ENCODE measurements at places on chromosomes 13 and 19.

GRCh38 chr19:18833849-18834643 lies 2.3 kb downstream of the UPF1 start:
- no peak for DNase-seq

DNA sequence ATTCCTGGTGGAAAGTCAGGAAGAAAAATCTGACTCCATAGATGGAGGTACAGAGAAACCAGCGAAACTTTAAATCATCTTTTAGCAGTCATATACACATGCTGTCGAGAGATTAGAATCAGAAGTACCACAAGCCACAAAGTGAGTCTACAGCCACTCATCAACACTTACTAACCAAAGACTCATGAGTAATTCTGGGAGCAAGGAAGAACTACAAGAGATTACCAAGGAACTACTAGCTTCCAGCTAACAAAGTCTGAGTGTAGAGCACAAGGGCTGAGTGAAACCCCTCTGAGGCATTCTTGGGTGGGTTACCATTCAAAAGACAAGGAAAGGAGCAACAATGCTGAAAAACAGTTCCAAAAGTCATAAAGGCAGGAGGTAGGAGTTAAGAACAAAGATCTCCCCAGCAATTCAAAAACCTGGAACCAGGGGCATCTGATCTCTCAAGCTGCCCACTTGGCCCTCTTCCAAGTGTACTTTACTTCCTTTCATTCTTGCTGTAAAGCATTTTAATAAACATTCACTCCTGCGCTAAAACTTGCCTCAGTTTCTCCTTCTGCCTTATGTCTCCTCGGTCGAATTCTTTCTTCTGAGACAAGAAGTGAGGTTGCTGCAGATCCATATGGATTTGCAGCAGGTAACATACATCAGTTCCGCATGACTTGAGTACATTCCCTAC lies 13.0 kb downstream of the RBM26 start:
- DNase-seq = peak; percentile 81

DNA sequence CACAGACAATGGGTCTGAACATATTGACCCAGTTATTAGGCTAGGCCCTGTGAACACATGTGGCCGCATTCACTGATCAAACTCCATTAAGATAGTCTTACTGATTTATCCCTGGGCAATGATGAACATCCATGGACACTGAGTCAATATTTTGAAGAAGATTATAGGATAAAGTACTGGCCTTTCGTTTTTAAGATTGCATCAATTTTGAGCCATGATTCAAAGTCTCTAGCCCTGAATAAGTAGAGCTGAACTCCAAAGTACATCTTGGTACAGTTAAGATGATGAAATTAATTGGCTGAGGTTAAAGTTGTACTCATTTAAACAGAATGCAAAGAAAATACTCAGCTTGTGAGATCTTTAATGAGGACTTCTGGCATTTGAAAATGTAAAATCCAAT lies 1581.9 kb downstream of the EFNB2 start:
- peak; percentile 24 for DNase-seq

DNA sequence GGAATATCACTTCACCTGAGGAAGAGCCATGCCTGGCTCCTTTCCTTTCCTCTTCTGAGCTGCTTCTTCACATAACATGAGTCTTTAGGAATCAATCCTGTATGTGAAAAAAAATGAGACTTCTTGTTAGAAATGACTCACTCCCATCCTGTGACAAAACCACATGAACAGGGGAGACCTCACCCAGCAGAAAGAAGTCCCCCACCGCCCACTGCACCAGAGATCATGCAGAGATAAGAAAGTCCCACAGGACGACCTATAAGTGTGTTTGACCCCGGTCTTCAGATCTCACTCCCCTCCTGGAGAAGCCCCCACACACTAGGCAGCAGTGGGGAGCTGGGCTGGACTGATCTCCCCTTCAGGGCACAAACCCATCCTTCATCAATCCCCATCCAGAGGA lies 7.8 kb downstream of the ZNF600 start:
- DNase-seq = no peak

DNA sequence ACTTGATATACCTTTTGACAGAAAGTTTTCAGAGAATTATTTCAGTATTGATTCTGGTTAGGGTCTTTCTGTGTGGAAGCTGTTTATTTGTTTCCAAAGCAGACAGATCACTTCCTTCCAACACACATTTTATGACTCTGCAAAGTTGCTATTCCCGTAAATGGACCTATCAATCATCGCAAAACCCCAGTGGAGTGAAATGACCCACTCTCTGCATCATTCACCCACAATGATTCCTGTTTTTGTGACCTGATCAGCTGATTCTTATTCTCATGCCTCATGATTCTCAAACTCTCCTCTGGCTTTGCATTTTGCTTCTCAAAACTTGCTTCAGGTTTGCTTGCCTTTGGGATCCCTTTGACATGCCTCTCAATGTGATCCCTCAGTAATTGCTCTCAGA lies 453.7 kb downstream of the PCDH17 start:
- no peak for DNase-seq

DNA sequence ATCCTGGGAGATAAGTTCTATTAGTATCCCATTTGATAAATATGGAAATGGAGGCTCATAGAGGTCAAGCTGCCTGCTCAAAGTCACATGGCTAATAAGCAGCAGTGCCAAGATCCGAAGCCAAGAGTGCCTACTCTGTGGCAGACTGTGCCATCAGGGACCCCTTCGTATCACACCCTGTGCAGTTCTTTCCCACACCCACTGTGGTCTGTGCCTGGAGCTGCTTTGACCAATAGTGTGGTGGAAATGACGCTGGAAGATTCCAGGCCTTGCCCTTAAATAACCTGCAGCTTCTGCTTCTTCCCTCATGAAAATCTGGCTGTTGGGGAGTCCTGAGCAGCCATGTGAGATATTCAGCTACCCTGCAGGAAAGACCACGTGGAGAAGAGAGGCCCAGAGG lies 10.1 kb downstream of the OPA3 start:
- no peak for DNase-seq

DNA sequence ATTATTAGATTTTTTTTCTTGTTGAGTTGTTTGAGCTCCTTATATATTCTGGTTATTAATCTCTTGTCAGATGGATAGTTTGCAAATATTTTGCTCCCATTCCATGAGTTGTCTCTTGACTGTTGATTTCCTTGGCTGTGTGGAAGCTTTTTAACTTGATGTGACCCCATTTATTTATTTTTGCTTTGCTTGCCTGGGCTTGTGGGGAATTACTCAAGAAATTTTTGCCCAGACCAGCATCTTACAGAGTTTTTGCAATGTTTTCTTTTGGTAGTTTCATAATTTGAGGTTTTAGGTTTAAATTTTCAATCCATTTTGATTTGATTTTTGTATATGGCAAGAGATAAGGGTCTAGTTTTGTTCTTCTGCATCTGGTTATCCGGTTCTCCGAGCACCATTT lies 124.7 kb downstream of the PCCA start:
- no peak for DNase-seq

DNA sequence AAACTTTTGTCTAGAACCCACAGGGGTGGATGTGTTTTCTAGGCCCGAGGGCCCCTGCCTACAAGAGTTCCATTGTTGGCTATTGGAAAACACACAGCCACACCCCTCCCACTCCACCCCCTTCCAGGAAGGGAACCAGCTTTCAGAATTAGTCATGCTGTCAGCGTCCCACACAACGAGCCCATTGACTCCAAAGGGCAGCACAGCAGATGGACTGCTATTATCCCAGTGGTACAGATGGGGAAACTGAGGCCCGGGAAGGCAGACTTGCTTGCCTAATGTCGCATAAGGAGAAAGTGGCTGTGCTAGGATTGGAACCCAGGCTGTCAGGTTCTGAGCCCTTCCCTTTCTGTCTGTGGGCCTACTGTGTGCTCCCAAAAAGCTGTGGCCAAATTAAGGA lies 8.1 kb upstream of the FXYD3 start:
- no peak for DNase-seq

DNA sequence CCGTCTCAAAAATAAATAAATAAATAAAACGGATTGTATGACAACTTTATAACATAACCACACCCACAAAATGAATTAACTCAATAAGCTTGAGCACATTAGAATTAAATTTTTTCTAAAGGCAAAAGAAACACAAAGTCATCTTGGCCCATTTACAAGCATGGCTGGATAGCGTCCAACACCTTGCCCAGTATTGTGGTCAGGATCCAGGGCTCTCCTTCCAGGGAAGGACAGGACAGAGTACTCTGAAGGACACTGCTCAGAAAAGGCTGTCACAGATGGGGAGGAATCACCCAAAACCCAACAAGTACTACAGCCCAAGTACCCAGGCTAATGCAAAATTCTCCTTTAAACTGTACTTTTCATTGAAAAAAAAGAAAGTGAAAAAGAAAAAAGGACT lies 27.1 kb downstream of the SUGP2 start:
- no peak for DNase-seq

DNA sequence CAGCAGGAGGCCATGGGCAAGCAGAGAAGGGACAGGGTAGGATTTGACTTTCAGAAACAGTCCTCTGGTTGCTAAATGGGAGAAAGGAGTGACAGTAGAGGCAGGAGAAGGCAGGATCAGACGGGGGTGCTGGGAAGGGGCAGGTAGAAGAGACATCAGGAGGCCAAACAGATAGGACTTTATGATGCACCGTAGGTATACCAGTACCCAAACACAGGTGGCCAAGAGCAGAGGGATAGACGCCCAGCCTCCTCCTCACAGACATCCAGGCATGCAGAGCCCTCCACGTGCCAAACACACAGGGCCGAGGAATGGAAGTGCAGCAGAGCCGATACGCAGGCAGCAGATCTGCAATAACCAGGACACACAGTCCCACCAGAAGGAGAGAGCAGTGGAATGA lies 1.3 kb upstream of the AXL start:
- DNase-seq = no peak

GRCh38 chr13:114200399-114200911 lies 21.4 kb downstream of the CFAP97D2 start:
- peak; percentile 7 for DNase-seq

DNA sequence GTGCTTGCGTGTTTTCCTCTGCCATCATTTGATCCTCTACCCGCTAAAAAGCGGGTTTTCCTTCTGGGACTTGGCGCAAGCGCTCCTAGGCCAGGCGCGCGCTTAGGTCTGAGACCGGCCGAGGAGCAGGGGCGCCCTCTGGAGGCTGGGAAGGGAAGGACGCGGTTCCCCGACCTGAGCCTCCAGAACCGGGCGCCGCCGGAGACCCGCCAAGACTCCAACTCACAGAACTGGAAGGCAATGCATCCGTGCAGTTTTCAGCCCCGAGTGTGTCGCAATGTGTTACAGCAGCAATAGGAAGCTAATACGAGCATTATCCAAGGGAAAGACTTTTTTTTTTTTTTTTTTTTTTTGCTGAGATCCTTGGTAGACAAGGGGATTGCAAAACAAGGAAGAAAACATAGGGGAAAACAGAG lies 190.9 kb downstream of the COL4A1 start:
- peak; percentile 77 for DNase-seq

GRCh38 chr19:584240-585001 lies 5.3 kb upstream of the HCN2 start:
- DNase-seq = peak; percentile 49

- no peak for DNase-seq
Measured at GRCh38 chr19:58300620-58301019, 4.6 kb upstream of the ERVK3-1 start.

- DNase-seq = no peak
Measured at GRCh38 chr13:38755793-38756192, 68.9 kb downstream of the FREM2 start.

GRCh38 chr13:50993371-50993770 lies 83.8 kb downstream of the RNASEH2B start:
- DNase-seq = no peak

GRCh38 chr19:13100031-13100588 lies 2.5 kb downstream of the LYL1 start:
- DNase-seq = peak; percentile 32

- no peak for DNase-seq
Measured at GRCh38 chr19:34319230-34319585, 45.8 kb upstream of the GPI start.

DNA sequence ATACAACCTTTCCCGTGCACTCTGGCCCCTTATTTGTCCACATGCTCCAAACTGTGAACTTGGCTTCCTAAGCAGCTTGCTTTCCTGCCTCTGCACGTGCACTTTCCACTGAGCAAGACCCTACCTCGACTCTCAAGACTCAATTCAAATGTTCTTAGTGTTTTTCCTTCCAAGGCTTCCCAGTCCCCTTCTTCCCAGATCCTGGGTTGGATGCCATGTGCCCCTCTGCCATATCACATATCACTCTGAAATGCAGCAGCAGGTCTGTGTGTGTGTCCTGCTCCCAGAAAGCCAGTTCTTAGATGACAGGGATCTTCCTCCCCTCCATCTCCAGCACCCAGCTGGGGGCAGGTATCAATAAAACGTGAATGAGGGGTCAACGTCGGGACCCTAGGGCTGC lies 3.0 kb downstream of the ZNF557 start:
- no peak for DNase-seq

- no peak for DNase-seq
Measured at GRCh38 chr13:39789451-39789850, 134.0 kb downstream of the COG6 start.
